AG04450 (cell line): ENCODE measurements at places on chromosomes 3 and 15.

GRCh38 chr3:167876620-167877281 lies 141.2 kb downstream of the SERPINI1 start:
- peak; percentile 30 for DNase-seq

DNA sequence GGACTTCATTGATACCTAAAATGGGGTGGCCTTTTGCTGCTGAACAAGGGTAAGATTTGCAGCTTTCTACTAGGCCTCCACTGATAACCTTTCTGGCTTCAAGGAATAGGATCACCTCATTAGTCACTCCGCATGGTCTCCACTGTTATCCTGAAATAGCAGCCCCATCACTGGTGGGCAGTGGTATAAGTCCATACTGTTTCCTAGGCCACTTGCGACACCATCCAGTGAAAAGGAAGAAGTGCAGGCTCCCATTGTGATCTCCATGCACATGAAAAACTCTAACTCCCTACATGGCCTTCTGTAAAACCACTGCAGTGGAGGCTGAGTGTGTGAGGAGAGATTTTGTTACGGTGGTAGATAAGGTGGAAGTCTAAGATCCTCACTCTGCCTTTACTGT lies 1455.9 kb downstream of the SI start:
- no peak for DNase-seq

DNA sequence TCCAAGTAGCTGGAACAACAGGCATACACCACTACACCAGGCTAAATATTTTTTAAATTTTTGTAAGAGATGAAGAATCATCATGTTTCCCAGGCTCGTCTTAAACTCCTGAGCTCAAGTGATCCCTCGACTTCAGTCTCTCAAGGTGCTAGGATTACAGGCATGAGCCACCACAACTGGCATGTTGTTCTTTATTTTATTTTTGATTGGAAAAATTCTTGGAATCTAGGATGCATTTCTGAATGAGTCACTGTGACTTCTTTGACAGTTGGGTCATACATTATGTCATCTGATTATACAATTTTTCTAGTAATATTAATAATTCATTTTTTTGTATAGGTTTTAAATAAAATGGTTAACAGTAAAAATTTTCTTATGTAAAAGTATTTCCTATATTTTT lies 870.2 kb downstream of the SI start:
- no peak for DNase-seq

- DNase-seq = no peak
These were observed 22.7 kb upstream of the RARB start for GRCh38 chr3:25405335-25405734.

- no peak for DNase-seq
These were observed 20.0 kb upstream of the LARS2 start for GRCh38 chr3:45368382-45368781.

DNA sequence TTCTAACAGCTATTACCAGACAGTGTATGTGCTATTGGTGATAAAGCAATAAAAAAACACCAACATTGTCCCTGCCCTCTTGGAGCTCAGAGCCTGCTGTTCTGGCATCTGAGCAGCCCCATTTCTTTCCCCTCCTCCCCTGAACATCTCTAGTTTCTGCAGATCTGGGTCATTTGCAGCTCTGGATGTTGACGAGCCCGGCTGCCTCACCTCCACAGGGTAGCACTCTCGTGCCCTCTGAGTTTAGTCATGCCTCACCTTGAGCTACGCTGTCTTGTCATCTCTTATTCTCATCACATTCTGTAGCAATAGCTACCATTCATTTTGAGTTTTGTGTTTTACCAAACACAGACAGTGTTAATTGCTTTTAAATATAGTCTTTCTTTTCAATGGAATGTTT lies 30.0 kb upstream of the GPR171 start:
- no peak for DNase-seq

- DNase-seq = no peak
These were observed 7.9 kb downstream of the KIF7 start for GRCh38 chr15:89647191-89647851.

- no peak for DNase-seq
These were observed 178.8 kb downstream of the KLHL25 start for GRCh38 chr15:85615930-85616329.

DNA sequence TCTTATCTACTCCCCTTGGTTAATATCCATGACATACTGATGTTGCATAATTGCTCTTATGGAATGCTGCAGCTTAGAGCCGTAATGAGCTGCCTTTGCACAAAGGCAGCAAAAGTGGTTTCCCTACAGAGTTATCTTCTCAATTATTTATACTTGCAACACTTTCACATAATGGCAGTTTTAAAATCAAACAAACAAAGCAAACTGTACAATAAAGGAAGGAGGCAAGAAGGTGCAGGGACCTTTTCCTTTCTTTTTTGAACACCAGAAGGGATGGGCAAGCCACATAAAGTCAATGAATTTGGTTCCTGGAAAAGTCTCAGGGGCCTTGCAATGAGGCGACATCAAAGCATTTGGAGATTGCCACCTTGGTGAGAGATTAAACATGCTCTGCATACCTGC lies 188.0 kb downstream of the MEIS2 start:
- DNase-seq = no peak

GRCh38 chr3:44995142-44995770 lies 19.2 kb downstream of the EXOSC7 start:
- no peak for DNase-seq

- no peak for DNase-seq
These were observed 1.6 kb downstream of the GOLGB1 start for GRCh38 chr3:121747976-121748375.

DNA sequence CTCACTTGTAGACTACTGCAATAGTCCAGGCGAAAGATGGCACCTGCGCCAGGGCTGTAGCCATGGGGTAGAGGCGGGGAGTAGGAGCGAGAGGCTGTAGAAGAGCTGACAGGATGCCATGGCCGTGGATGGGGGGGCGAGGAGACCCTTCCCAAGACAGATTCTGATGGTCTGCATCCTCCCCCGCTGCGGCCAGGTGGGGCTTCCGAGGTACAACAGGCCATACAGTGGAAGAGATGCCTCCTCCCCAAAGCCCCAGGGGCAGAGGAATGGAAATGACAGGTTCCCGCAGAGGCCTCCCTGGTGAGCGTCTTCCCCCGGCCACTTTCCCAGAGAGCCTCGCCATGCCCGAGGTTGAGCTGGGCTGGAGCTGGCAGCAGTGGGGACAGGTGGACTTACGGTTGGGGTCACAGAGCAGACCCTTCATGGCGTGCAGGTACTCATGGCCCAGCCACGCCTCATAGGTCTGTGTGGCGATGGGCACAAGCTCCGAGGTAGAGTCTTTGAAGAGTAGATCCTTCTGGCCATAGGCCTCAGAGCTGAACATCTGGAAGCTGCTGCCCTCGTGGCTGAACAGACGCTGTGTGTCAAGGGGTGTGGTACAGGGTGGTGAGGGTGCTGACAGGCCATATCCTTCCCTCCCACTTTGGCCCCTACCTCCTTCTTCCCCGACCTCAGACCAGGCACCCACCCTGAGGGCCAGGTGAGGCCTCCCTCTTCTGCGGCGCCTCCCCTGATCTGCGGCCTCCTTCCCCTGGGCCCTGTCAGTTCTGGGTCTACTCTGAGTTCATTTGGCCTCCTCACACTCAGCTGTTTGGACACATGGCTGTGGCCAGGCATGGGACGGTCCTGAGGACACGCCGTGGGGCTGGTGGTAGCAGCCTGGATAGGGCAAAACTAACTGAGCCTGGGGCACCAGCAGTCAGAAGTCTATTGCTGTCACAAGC lies 13.6 kb downstream of the MELTF start:
- no peak for DNase-seq

DNA sequence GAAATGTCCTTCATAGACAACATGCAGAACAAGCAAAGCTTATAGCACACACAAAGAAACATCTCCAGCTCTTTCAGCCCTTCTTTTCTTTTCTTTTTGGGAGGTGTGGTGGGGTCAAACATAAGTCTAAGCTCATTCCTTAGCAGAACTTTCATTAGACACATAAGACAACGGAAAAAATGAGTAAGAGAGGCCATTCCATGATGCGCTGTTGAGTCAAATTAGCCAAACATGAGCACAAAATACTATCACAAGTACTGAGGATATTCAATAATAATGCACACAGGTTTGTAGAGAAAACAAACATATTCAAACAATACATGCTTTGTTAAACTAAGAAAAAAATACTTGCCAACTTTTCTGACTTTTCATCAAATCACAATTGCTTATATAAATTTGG lies 83.0 kb downstream of the PLOD2 start:
- DNase-seq = no peak

- no peak for DNase-seq
These were observed 15.9 kb downstream of the ADCY5 start for GRCh38 chr3:123432832-123433523.

DNA sequence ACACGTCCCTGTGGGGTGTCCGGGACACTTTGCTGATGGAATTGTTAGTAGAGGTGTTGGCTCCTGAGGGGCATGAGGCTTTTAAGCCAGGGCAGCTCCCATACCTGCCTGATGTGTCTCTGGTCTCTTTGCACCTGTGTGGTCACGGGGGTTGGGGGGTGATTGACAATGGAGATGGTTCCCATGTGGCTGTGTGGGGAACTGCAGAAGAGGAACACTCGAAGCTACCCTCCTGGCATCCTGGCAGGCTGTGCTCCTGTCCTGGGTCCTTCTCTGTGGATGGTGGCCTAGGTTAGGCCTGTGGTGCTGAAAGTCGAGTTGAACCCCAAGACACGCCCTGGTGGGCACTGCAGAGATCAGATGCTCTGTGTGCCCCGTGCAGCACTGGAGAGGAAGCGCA lies 73.4 kb downstream of the HMCES start:
- no peak for DNase-seq
